ENCODE measurements at places on chromosomes 6 and 20.

DNA sequence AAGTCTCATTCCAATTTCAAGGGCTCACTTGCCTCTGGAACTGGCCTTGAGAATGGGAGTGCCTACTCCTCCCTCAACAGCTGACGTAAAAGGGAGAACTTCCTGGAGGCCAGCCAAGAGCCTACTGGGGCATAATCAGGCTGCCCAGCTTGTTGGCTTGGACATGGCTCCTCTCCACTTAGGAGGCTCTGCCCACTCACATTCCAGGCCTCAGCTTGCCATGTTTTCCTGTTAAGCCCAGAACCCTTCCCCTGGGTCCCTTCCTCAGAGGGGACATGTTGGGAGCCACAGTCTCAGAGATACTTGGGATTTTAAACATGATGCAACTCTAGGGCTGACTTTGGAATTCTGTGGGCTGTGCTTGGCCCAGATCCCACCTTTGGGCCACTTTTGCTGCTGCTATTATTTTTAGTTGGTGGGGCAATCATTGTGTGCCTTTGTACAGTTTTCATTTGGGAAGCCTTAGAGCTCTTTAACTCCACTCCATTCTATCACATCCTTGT lies 31.5 kb upstream of the ADTRP start:
- DNase-seq, result no peak

DNA sequence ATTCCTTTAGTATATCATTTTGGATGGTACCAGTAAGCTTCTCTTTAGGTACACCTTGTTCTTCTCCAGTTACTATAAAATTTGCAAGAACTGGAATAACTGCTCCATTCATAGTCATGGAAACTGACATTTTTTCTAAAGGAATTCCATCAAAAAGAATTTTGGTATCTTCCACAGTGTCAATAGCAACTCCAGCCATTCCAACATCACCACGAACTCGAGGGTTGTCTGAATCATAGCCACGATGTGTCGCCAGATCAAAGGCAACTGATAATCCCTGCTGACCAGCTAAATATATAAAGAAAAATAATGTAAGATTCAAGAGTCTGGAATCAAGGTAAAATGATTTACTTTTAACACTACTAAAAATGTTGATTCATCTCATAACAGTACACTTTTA lies 5.3 kb downstream of the MMUT start:
- no peak for DNase-seq

GRCh38 chr20:20027284-20027683 lies 10.1 kb downstream of the NAA20 start:
- DNase-seq, result no peak

- DNase-seq, result no peak
Observed at GRCh38 chr6:39055661-39056060, 7.1 kb downstream of the GLP1R start.

- DNase-seq, result no peak
Observed at GRCh38 chr20:46056027-46056833, 27.2 kb downstream of the SLC12A5 start.

- no peak for DNase-seq
Observed at GRCh38 chr6:88268508-88268907, 102.4 kb upstream of the CNR1 start.

DNA sequence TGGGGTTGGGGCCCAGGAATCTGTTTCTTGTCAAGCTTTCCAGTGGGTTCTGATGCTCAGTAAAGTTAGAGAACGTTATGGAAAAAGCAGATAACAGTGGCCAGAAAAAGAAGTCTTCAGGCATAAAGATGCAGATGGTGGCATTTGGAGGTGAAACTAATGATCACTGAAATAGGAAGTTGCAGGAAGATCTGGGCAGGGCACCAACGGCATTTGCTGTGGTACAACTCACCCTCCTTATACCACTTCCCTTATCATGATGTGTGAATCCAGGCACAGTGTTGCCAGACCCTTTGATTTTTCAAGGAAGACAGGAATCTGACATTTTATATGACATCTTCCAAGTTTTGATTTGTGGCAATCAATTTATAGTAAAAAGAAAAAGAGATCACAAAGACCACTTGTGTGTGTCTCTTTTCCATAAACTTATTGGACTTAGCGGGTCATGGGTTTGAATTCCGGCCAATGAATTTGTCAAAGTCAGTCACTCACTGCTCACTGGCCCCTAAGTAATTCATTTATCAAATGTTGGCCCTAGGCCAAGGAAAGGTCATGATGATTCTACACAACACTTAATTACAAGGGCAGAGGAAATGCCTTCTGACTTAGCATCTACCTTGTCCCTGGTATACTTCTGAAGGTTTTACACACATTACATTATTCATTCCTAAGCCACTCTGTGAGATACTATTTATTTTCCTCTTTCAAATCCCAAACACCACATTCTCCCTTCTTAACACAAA lies 37.6 kb downstream of the LAMP5 start:
- DNase-seq, result no peak

DNA sequence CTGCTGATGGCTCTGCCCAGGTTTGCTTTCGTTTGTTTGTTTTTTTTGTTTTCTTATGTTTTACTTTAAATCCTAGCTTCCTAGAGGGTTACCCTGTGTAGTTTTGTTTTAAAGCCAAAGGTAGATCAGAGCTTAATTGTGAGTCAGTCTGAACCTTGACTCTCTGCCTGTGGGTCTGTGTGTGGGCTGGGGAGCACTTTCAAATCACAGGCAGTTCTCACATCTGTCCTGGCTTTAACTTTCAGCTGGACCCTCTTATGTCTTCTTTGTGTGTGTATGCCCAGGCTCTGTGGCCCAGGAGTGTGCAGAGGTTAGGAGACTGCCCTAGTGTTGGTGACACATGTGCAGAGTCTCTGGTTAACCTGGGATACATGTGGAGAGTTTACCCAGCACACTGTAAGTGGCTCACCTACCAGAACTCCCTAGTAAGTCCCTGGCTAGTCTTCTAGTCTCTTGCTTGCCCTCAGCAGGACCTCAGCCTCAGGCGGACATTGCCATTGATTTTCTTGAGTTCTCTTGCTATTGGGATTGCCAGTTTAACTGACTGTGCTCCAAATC lies 19.0 kb downstream of the HIVEP1 start:
- no peak for DNase-seq

DNA sequence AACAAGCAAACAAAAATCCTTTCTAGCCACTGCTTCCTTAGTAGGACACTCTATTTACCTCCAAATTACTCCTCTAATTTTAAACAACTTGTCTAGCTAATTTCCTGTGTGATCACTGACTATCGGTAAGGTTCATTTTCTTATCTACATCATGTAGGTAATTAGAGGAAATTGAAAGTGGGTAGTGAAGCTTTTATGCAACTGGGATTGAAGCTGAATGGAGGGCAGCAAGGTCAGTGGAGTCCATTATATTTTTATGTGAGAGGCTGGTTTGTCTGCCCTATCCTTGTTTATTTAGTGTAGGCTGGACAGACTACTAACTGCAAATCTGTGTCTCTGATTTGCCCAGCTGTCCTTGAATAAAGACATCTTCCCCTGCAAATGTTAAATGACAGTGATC lies 88.5 kb upstream of the SIM1 start:
- DNase-seq, result no peak

DNA sequence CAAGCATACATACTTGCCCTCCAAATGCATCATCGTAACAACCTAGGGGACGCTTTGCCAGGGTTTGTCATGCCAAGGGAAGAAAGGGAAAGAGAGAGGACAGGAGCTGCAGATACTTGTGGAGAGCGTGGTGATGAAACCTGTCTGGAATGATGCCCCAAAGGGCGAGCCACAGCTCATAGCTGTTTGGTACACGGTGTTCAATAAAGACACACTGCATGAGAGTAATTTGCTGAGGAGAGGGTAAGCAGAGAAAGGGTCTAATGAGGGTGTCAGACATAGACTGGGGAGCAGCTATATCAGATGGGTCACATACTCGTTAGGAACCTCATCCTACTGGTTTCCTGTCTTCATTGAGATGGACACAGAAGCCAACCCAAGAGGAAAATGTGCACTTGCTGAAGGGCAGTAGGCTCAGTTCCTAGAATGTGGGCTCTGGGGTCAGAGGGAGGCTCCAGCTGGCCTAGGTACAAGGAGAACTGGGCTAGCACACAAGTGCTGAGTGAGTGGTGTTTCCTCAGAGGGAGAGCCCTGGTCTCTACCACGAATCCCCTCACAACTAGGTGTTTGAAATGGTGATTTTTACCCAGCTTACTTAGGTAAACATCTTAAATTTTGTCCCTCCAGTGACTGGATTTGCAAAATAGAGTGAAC lies 5.2 kb upstream of the FOXO3 start:
- DNase-seq, result no peak

DNA sequence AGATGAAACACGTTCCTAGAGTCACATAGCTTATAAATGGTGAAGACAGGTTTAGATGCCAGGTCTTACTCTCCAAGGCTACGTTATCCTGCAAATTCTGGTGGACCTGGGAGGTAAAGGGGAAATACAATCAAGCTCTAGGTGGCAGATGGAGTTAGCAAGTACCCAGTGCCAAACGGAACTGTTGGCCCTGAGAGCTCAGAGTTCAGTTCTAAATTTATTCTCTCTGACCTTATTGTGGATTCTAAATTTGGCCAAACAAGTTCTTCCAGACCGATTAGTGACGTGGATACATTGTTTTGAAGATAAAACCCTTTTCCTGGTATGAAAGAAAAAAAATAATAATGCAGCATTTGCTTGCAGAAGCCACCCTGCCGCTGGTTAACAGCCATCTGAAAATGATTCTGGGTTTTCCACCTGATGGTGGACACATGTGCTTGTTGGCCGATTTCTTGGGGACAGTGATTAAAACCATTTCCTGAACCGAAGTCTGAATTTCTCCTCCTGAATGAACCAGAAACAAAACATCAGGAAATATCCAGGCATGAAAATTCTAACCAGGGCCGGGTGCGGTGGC lies 32.5 kb downstream of the RIPOR3 start:
- no peak for DNase-seq

- DNase-seq, result no peak
Observed at GRCh38 chr20:5612581-5613301, 137.5 kb upstream of the SHLD1 start.

DNA sequence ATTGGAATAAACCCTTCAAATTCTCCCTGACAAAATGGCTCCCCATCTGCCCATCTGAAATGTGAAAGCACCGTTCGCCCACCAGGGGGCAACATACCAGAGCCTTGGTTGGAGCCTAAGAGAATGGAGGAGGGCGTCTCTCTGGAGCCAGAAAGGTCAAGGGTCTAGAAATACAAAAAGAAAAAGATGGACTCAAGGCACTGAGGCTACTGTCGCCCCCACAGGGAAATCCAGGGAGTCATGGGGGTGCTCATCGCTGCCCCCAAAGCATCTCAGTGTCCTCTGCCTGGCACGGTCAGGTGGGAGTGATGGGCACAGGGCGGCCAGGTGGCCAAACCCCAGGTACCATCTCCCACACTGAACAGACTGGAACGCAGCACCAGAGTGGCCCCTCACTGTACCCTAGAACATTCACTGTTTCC lies 136.3 kb downstream of the ZMYND8 start:
- no peak for DNase-seq

GRCh38 chr20:63835021-63835858 lies 4.2 kb upstream of the ZBTB46 start:
- DNase-seq, result peak; percentile 69

- DNase-seq, result no peak
Observed at GRCh38 chr6:159114569-159114968, 54.6 kb upstream of the FNDC1 start.

DNA sequence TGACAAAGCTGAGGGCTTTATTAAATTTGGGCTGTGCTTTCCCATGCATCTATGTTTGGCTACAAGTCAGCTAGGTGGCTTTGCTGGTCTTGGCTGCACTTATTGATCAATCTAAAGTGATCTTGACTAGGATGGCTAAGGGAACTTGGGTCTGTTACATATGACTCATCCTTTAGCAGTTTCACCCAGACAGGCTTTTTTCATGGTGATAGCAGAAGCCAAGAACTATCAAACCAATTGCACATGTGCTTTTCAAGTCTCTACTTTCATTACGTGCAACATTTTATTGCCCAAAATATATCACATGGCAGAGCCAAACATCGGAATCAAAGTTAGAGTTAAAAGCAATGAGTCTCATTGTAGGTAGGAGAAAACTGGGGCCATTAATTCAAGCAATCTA lies 626.3 kb downstream of the TENT5A start:
- DNase-seq, result no peak

- DNase-seq, result no peak
Observed at GRCh38 chr20:46550461-46550860, at the start of gene OCSTAMP. TSS of gene OCSTAMP (minus strand) at chr20:46550654. CDS start at chr20:46550560, 94 bp downstream.

DNA sequence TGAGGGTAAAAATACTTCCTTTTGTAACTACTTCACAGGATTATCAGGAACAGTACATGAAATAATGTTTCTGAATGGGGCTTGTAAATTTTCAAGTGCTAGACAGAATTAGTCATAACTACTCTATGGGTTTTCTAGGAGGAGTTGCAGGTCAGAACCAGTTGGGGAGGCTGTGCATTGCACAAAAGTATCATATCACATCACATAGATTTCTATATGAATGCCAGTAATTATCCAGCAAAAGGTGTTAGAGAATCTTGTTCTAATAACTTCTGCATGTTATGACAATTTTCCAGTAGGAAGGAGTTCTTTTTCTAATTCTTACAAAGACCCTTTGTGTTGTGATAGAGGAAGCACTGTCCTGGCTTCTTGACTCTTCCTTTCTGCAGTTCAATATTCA lies 551.6 kb downstream of the COL12A1 start:
- DNase-seq, result no peak

- DNase-seq, result no peak
Observed at GRCh38 chr20:10940941-10941340, 267.1 kb upstream of the JAG1 start.

DNA sequence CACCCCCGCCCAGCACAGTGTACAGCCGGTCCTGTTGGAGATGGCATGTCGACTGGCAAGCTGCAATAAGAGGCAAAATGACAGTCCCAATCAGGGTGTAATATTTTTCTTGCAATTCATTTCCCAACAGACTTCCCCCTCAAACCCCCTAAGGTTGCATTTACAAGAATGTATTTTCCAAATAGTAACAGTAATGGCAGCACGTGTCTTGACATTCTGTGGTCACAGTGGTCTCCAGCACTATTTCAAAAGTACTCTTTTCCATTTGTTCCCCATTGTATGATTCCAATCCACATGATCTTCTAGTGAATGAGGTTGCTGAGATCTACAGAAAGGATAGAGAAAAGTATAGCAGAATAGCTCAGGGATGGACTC lies 97.8 kb upstream of the CARMIL1 start:
- DNase-seq, result no peak

DNA sequence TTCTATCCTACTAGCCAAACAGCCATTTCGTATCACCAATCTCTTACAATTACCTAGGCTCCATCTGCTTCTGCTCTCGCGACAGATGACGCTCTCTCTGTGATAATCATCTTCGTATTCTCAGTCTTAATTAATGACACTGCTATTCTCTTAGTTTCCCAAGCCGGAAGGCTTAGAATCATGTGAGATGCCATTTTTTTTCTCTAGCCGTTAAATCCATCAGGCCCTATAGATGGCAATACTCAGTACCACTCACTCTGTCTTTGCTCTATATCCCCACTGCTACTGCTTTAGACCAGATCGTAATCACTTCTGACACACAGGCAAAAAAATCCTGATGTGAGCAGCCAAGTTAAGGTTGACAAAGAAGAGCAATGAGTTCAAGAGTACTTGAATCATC lies 2.1 kb upstream of the THEMIS start:
- no peak for DNase-seq
